ENCODE measurements at places on chromosomes 7 and 10.

- DNase-seq = no peak
Observed at GRCh38 chr10:80382989-80383388, 25.4 kb upstream of the PRXL2A start.

- DNase-seq = no peak
Observed at GRCh38 chr10:123202506-123202905, 48.3 kb downstream of the BUB3 start.

- no peak for DNase-seq
Observed at GRCh38 chr10:66844176-66844942, 81.5 kb upstream of the LRRTM3 start.

DNA sequence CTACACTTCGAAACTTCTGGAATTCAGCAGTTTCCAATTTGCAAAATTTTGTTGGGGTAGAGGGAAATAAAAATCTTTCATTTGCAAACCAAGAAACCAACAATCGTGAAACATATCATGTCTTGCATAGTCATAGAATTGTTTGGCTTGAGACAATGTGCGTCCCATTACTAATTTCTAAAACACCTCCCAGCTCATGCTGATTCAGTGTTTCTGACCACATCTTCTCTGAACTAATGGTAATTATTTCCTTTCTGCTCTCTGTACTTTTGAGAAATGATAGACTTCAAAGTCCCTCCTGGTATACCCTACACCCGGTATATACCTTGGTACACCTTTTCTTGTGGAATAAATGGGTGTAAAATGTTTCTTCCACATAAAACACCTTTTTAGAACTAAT lies 41.8 kb upstream of the TSPAN13 start:
- no peak for DNase-seq

DNA sequence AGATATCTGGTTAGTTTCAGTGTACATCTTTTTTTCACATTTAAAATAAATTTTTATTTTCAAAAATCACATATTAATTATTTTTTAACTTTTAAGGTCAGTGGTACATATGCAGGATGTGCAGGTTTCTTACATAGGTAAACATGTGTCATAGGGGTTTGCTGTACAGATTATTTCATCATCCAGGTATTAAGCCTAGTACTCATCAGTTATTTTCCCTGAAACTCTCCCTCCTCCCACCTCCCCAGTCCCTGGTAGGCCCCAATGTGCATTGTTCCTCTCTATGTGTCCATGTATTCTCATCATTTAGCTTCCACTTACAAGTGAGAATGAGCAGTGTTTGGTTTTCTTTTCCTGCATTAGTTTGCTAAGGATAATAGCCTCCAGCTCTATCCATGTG lies 323.0 kb downstream of the C7orf25 start:
- DNase-seq = no peak

GRCh38 chr7:118224521-118224920 lies at the start of gene ANKRD7:
Gene ANKRD7 (plus strand): TSS chr7:118224704. CDS start chr7:118224831, 127 bp downstream.
- DNase-seq = no peak

DNA sequence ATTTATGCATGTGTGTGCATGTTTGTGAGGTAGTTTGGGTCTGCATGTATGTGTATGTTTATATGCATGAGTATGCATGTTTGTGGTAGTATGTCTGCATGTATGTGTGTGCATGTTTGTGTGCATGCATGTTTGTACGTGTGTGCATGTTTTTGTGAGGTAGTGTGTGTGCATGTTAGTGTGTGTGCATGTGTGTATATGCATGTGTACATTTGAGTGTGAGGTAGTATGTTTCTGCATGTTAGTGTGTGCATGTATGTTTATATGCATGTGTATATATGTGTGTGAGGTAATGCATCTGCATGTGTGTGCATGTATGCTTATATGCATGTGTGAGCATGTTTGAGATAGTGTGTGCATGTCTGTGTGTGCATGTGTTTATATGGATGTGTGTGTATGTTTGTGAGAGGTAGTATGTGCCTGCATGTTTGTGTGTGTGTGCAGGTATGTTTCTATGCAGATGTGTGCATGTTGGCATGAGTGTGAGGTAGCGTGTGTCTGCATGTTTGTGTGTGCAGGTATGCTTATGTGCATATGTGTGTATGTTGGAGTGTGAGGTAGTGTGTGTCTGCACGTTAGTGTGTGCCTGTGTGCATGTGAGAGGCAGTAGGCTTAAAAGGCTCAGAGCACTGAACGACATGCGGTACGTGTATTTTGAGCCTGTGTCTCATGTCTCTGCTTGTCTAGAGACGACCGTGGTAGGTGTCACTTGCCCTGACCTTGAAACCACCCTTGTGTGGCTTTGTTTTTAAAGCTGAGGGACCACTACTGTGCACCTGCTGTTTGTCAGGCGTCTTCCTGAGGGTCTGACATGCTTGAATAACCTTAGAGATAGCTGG lies 43.7 kb downstream of the PFKP start:
- DNase-seq = no peak

DNA sequence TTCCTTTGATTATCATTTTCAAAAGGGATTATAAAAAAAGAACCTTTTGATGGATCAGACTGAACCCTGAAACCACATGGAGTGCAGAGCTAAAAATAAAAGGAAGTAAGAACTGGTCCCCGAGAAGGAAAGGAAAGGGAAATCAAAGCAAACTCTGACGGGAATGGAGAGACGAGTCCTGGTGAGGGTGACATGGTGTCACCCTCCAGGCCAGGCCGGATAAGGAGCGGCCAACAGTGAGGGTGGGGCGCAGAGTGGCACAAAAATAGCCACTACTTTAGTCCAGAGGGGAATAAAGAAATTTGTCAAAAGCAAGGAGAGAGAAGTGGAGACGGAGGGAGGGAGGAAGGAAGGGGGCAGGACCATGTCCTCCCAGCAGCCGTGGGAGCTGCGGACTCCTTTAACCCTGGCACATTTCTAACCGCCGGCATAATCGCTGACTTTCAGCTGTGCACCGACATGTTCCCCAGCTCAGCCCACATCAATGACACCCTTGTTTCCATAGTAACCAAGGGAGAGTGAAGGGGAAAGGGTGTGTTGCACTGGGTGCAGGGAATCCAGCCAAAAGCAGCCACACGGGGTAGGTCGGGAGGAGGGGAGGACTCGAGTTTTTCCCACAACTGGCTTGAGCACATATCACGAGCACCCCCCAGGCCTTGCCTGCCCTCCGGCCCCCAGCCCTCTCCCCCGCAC lies 29.7 kb downstream of the TRIM8 start:
- DNase-seq = peak; percentile 14

- no peak for DNase-seq
Observed at GRCh38 chr7:44678471-44679179, 70.0 kb upstream of the ZMIZ2 start.

GRCh38 chr10:103835096-103836050 lies 20.0 kb downstream of the SH3PXD2A start:
- no peak for DNase-seq

- peak; percentile 54 for DNase-seq
Observed at GRCh38 chr7:91941450-91941849, 788 bp downstream of the AKAP9 start.

GRCh38 chr7:5005066-5005465 lies 40.6 kb upstream of the RBAK start:
- DNase-seq = no peak

DNA sequence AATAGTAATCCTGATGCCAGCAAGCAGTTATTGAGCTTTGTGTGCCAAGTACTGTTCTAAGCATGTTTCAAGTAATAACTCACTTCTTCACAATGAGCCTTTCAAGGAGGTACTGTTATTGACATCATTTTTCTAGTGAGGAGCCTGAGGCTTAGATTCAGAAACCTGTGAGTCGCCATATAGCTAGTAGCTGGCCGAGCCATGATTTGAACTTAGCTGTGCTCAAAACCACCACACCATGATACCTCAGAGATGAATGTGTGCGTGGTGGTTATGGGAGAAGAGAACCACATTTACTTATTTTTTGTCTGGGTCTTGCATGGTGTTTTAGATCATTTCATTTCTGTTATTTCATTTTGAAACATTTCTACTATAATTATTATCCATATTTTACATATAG lies 578.9 kb downstream of the AUTS2 start:
- DNase-seq = no peak

DNA sequence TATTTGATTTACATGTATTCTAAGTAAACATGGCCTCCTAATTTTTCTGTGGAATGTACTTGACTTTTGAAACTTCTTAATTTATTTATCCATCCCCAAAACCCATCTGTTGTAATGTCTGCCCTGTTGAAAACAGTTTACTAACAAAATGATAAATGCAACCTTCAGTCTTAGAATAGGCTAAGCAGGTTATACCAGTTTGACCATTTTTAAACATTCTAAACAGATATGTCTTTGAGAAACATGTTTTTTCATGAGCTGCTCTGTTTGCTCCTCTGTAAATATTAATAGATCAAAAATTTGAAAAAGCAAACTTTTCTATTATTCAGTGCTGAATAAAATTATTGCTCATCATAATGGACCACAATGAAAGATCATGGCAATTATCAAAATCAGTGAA lies 33.4 kb upstream of the NRBF2 start:
- no peak for DNase-seq

GRCh38 chr10:83553366-83553765 lies 585.9 kb upstream of the GHITM start:
- DNase-seq = no peak

GRCh38 chr10:62760401-62760800 lies 44.1 kb upstream of the ADO start:
- DNase-seq = peak; percentile 57

GRCh38 chr10:43160046-43160920 lies 22.0 kb downstream of the CSGALNACT2 start:
- DNase-seq = no peak

DNA sequence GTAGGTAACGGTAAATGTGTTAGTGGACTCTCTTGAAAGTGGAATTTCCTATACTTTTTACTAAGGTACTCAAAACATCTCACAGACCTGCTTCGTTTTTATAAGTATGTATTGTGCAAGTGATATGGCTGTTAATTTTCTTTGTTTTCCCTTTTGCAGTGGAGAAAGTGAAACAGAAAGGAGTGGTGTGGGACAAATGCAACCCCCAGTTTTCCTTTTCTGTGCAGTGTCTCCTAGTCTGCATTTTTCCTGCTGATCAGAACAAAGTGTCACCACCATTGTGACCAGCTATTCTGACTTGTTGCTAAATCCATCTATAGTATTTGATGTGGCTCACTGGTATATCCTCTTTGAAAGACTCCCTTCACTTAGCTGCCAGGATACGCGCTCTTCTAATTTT lies 410.0 kb downstream of the EXOC4 start:
- no peak for DNase-seq

- no peak for DNase-seq
Observed at GRCh38 chr10:132193907-132194552, 7.3 kb downstream of the DPYSL4 start.

DNA sequence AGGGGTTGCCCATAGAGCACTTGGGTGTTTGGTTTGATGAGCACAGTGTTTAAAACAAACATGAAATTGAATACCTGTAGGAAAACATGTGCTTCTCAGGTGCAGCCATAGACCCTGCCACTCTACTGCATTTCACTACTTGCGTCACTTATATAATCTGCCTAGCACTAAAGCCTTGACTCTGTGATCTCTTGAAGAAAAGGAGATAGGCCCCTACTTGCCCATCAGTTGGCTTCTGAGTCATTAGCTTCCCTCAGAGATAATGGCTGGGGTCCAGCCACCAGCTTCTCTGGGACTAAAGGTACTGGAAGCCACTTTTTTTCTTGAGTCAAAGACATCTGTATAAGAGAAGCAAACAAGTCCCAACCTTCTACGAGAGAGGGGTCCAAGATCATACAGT lies 45.9 kb upstream of the BTRC start:
- no peak for DNase-seq

- no peak for DNase-seq
Observed at GRCh38 chr7:69537691-69538090, 60.6 kb upstream of the AUTS2 start.

DNA sequence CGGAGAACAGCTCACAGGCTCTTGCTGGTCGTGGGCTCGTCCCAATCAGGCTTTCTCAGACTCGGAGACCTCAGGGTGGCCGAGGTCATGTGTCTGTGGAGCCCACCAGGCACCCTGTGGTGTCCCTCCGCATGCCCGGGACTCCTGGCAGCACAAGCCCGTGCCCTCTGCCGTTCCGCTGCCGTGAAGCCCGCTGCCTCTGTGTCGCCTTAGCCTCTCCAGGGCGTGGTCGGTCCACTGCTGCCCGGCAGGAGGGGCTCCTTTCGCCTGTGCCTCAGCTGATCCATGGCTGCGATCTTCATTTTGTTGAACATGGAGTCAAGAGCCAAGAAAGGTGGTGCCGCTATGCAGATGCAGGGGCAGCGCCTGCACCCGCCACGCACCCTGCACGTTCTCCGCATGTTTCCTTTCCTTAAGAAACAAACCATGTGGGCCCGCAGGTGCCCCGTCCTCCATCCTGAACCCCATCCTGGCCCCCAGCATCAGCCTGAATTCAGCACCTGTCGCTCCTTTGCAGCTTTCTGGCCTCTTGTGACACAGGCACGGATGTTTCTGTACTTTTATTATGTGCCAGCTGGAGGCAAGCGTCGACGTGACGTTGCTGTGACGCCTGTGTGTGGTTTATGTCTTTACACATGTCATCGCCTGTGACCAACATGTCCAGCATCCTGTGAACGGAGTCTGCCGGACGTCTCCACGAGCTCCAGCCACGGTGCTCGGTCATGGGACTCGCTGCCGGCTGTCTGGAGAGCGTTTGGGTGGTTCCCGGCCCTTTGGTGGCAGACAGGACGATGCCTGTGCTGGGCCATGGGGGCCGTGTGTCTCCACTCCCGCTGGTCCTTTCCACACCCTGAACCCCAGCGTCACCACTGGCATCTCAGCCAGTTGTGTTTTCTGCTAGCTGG lies 69.9 kb downstream of the NKX6-2 start:
- no peak for DNase-seq

DNA sequence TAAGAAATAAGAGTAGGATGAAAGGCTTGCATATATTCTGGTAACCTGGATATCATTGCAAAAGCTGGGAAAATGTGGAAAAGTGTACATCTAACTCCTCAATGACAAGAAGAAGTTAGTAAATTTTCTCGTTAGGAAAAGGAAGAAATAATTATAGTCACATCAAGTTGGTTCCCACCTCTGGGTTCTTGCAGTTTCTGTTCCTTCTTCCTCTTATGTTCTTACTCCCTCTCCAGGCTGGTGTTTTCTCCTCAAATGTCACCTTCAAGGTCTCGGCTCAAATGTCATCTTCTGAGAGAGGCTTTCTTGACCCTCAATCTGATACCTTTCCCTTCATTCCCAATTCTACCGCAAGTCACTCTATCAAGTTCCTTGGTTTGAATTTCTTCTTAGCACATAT lies 64.4 kb downstream of the ENTPD1 start:
- DNase-seq = no peak

GRCh38 chr7:139718859-139719258 lies 58.9 kb downstream of the HIPK2 start:
- DNase-seq = peak; percentile 76

All from GF-D8 (cell line).